Activated CD4-positive, alpha-beta T cell treated with anti-CD3 and anti-CD28 coated beads, Interleukin-2, amount 50 U/mL, for 16 hours (primary cell): ENCODE measurements at places on chromosomes 2 and 18.

DNA sequence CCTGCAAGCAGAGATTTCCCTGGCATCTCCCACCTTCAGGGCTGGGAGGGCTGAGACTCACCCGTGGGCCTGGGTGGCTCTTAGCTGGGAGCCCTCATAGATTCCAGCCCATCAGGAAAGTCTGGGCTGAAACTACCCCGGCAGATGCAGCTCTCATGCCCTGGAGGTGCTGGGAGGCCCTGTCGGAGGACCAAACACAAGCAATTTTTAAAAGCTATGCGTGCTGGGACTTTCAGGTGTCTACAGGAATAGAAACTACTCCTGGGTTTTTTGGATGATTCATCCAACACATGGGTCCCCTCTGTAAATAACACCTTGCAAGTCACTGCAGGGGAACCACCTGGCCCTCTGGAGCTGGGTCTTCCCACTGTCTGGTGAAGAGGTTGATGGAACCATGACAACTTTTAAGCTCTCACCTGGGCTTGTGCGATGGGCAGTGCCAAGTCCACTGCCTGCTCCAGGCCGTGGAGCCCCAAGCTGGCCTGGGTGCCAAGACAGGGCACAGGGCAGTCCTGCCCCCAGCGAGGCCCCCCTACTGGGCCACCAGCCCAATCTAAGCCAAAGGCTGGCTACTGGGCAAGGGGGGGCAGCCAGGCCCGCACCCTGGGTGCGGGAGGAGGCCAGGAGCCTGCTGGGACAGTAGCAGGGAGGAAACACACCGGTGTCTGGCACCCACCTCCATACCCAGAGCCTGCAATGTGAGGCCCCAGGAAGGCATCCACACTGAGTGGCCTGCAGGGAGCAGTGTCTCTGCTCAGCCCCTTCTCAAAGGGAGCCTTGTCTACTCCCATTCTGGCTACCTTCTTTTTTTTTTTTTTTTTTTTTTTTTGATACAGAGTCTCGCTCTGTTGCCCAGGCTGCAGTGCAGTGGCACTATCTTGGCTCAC lies 1.1 kb upstream of the GPR55 start:
- peak; percentile 89 for DNase-seq

DNA sequence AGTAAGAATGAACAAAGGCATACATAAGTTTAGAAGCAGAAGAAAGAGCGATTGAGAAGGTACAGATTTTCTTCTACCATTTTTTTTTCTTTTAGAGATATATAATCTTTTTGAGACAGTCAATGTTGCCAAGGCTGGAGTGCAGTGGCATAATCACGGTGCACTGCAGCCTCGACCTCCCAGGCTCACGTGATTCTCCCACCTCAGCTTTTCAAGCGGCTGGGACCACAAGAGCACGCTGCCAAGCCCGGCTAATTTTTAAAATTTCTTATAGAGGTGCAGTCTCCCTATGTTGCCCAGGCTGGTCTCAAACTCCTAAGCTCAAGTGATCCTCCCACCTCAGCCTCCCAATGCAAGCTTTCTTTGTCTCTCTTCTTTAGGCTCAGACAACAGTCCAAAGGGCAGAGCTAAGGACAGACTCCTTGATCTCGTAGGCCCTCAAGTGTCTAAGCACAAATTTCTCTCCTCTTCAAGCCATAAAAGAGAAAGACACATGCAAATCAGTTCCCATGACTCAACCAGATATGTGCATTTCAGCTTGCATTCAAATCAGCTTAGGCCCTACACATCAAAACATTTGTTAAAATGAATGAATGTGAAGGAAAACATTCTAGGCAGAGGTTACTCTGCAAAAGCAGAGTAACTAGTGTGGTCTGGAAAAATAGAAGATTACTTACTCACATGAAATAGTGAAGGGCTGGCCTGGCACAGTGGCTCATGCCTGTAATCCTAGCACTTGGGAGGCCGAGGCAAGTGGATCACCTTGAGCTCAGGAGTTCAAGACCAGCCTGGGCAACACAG lies 18.0 kb downstream of the ITSN2 start:
- DNase-seq, result no peak

- no peak for DNase-seq
Measured at GRCh38 chr18:55513161-55513560, 74.8 kb downstream of the TCF4 start.

DNA sequence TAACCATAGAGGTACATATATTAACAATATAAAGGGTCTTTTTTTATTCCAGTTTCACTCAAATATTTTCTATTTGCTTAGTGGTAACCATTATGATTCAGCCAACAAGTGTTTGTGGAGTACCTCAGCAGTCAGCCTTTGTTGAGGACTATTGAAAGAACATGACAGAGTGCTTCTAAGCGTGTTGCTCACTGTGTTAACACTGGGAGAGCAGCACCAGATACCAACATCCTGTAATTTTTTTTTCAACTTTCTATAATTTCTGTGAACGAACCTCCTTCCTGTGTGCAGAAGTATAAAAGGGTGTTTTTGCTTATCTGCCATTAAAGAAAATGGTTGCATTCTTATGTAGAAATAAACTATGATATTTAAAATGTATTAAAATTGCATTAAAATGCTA lies 239.0 kb downstream of the PHLPP1 start:
- no peak for DNase-seq

GRCh38 chr2:218754781-218755180 lies 27.2 kb upstream of the CYP27A1 start:
- DNase-seq, result no peak
